ENCODE measurements at places on chromosomes 7 and 10. TPM values are rescaled to one million over a fixed set of nuclear protein-coding genes. Genes with fewer than 3 reads are reported as not detected.

Gene FAM237B
- total RNA-seq = not detected

Gene SLC26A3
- not detected for total RNA-seq

Gene ENTPD1
- 32.2 TPM for total RNA-seq

Gene EIF5AL1
- total RNA-seq = 0.51 TPM

Gene SLC16A12
- total RNA-seq = 0.14 TPM

Gene ZMIZ2
- 10.6 TPM for total RNA-seq

Gene GIMAP6
- total RNA-seq = 262 TPM

Gene IL15RA
- 15.7 TPM for total RNA-seq

Gene ETV1
- 5.6 TPM for total RNA-seq
